ENCODE measurements at places on chromosomes 2 and 18.

DNA sequence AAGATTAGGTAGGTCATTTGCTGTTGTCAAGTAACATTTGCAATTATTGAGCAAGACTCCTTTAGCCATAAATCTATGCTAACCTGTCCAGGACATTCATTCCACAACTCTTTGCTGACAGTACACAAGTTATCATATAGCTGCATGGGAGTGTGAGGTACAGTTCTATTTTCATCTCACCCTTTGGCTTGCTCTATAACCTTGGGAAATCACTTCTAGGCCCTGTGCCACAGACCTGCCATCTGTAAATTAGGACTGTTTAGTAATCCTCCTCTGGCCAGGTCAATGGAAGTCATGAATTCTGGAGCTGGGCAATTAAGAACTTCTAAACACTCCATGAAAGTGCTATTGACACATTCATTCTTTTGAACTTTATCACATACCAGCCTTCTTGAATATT lies 34.6 kb upstream of the PAIP2B start:
- no peak for DNase-seq

DNA sequence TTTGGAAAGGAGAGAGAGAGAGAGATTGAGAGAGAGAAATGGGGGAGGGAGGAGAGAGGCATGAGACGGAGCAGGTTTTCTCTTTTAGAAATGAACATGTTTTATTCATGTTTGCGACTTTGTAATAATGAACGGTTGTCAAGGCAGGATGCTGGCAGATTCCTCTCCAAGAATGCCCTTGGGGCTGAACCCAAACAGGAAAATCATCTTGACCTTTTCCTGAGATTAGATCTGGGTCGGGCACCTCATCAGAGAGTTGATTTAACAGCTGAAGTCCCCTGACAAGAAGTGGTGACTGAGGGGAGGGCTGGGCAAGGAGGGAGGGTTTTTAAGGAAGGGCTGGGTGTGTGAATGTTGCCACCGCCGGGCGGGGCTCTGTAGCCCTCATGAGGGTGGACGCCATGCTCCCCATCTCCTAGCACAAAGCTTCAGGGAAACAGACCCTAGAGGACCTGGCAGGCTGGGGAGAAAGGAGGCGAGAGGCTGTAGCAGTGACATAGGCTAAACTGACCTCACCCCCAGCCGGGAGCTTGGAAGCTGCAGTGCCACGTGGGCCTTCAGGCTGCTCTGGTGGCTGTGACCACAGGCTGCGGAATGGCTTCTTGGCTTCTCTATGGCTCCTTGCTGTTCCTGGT lies 60.0 kb downstream of the LIPG start:
- DNase-seq: no peak

DNA sequence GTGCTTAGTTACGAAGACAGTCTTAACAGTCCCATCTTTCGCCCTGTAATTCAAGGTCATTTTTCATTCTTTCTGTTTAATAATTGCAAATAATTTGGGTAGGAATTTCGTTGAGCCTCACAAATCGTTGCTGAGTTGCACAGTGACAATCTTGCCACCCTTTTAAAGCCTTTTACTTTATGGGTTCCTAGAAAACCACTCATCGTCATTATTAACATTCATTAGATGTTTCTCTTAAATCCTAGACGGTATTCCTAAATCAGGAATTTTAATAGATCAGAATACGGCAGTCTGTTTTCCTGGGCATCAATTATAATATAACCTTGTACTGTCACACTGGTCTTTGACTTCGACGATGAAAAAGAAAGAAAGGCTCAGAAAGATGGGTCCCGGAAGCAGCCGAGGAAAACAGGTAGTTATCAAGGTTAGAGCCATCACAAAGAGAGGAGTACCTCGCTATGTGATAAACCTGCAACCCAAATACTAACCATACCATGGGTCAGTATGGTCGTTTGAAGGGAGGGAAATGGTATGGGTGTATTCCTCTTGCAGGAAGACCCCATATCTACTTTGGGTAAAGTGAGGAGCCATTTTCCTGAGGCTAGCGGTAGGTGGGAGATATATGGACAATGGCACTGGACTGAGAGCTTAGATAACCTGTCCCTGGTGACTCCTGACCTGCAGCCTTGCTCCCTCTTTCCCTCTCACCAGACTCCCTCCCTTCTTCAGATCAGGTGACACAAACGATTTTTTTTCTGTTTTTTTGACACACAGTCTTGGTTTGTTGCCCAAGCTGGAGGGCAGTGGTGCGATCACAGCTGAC lies 981 bp upstream of the SF3B1 start:
- DNase-seq: no peak

GRCh38 chr2:127627740-127628571 lies 18.0 kb upstream of the GPR17 start:
- no peak for DNase-seq

- DNase-seq: no peak
Observed at GRCh38 chr18:78507217-78507616, 472.4 kb upstream of the SALL3 start.

GRCh38 chr18:62715436-62715758 lies at the start of gene PHLPP1:
Gene PHLPP1, plus strand, starts transcription at chr18:62715541. Its CDS starts 143 bp downstream, at chr18:62715684.
- no peak for DNase-seq

- no peak for DNase-seq
Observed at GRCh38 chr2:96916646-96917543, 47.0 kb upstream of the SEMA4C start.

DNA sequence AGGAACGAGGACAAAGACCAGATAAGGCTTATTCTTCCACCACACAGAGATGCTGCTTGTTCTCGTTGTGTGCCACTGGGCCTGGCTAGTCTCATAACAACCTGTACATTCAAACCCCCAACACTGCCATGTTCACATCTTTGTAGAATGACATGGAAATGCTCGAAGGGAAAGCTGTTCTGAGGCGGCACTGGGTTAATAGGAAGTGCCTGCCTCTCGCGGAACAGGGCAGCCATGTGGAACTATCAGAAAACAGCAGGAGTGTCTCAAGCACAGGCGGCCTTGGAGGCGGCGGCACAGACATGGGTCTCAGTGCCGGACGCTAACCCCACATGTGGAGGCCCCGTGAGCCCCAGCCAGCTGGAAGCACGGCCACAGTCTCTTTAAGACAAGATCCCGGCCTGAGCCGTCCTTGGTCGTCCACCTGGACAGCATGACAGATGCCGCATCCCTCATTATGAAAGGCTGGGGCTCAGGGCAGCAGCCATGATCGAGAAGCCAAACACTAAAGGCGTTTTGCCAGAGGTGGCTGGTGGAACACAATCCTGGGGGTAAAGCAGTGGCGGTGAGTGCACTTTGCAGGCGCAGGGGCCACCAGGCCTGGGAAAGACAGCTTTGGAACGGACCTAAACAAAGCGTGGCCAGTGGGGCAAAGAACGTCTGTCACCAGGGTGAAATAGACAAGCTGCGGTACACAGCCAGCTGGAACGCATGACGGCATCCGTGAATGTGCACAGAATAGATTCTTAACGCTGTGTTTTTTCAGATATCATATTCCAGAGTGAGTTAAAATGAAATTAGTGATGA lies 161.0 kb downstream of the HDAC4 start:
- no peak for DNase-seq

- no peak for DNase-seq
Observed at GRCh38 chr18:55439056-55439455, 148.9 kb downstream of the TCF4 start.

Data from stimulated activated CD8-positive, alpha-beta memory T cell treated with anti-CD3 and anti-CD28 coated beads, Interleukin-4, amount 100 ng/mL, for 4 hours (primary cell).